ENCODE measurements at places on chromosomes 6 and 20.
A peak's percentile ranks its signal among the peaks of the same experiment; 100 is the strongest.

DNA sequence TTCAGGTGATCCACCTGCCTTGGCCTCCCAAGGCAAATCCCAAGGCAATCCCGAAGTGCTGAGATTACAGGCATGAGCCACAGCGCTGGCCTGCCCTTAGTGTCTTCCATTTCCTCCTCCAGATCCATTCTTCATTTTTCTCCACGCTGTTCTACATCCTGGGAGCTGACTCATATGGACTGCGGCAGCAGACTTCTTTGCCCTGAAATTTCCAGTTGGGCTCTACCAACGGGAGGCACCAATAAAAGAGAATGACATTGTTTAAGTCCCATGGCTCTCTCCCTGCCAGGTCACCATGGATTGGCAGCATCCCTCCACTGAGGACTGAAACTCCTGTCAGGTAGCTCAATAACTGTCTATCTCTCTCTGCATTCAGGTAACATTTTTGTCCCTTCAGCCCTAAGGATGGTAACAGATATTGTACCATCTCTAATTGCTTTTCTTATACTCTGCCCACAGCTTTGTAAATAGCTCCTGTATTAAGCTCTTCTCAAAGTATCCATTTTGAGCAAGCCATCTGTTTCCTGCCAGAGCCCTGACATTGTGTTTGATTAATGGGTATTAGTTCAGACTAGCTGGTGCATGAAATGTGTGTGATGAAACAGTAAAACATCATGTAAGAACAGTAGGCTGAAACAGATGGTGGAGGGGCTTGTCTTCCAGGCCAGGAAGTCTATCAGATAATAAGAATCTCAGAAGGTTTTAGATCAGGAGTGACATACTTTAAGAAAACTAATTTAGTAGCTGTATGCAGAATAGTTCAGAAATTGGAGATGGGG lies 3.6 kb downstream of the TBCC start:
- DNase-seq = peak; percentile 70

- DNase-seq = peak; percentile 15
These were observed 175.8 kb upstream of the LRFN2 start for GRCh38 chr6:40762981-40763380.

DNA sequence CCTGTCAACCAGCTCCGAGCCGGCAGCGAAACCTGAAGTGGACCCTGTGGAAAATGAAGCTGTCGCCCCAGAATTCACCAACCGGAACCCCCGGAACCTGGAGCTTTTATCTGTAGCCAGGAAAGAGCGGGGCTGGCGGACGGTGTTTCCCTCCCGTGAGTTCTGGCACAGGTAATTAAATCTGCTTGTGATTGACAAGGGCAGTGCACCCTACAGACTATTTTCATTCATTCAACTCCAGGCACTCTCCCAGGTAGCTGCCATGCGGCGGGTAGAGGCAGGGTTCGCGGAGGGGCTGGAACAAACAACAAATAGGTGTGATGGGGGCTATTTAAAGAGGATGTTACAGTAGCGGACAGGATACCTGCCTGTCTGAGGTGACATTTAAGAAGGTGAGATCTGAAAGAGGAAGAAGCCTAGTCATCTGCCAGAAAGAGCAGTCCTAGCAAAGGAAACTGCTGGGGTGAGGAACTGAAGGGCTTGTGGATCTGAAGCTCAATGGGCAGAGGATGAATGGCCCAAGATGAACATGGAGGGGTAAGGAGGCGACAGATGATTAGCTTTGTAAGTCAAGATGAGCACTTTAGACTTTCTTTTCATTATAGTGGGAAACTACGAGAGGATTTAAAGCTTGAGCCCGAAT lies 810 bp downstream of the MRPL18 start:
- DNase-seq = no peak

DNA sequence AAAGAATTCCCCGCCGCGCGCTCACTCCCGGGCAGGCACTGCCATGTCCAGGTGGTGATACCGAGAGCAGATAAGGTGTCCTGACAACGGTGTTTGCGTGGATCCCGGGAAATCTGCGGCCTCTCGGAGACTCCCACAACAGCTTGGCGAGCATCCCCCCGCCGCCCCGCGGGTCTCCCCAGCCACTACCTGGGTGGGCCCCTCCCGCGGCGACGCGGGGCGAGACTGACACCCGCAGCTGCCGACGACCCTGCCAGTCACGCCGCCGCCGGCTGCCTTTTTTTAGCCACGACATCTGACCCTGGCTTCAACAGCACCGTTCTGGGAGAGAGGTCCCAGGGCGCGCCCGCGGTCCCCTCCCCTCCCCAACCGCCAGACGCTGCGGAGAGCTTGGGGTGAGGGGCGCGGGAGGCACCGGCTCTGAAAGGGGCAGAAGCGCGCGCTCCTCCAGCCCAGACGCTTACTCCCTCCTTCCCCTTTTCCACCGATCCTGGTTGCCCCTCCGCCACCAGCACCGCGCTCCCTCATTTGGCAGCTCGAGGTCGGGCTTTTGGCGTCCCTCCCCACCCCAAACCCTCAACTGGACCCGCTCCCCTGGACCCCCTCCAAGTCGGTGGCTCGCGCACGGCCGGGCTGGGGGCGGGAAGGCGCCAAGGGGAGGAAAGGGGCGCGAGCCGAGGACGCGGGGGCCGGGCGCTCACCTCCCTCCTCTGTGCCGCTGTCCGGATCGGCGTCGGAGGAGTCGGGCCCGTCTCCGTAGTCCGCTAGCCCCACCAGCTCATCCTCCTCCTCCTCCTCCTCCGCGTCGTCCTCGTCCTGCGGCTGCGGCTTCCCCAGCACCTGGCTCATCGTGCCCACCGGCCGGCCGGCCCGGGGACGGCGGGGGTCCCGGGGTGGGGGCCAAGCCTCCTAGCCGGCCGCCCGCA lies 665 bp downstream of the RRAGD start:
- DNase-seq = no peak

DNA sequence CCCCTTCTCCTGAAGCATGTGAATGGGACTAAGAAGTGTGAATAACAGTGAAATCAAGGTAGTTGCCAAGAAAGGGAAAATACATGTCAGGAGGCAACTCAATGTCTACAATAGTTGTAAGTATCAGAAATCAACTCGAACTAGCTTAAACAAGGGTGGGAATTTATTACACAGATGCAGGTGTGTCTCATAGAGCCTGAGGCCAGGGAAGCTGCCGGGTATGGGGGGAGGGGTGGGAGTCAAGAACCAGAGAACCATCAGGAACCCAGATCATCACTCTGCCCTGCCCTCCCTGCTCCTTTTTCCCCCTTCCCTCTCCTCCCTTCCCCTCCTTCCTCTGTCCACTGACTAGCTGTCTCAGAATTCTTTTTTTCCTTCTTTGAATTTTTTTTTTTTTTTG lies 34.9 kb upstream of the BMP6 start:
- no peak for DNase-seq

DNA sequence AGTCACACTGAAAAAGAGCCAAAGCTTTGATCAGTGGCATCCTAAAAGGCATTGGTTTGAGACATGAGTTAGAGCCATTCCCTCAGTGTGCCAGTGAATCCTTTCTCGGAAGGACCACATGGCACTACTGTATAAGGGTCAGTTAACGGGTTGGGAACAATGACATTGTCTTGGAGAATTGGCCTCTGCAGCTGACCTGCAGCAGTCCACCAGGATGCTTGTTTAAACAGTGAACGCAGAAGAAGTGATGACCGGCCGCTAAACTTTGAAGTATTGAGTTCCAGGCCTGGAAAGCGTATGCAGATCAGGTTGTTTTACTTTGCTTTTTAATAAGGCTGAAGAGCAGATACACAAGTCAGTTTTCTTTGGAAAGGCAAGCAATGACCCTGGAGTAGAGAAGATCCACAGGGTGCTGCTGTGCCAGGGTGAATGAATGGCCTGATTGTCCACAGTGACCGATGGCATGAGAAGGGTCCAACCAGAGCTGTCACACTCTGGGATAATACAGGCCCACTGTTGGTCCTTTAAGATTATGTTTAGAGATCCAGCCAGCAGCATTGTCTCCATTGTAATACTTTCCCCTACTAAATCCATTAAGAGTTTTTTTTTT lies 57.8 kb downstream of the GMPR start:
- no peak for DNase-seq

GRCh38 chr20:18686696-18687095 lies 98.8 kb downstream of the DTD1 start:
- DNase-seq = no peak

- DNase-seq = peak; percentile 93
These were observed 130.7 kb downstream of the UTRN start for GRCh38 chr6:144415835-144416237.

- DNase-seq = no peak
These were observed 184.7 kb upstream of the HSF2 start for GRCh38 chr6:122214605-122215318.

- no peak for DNase-seq
These were observed 117.6 kb downstream of the EPB41L2 start for GRCh38 chr6:130945401-130945919.

DNA sequence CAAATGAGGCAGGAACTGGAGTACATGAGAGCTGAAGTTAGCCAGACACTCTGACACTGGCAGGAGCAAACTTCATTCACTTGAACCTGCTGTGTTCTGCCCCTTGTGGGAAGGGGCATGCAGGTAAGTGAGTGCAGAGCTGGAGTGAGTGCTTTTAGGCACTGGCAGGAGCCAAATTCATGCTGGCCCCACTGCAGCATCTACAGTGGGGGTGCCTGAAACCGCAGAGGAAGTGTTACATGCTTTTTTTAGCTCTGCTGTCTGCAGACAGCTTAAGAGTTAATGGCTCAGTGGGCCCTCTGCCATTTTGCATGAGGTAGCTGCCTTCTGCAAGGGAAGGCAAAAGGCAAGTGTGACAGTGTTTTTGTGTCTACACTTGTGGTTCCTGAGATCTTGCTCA lies 167.9 kb upstream of the SYNCRIP start:
- no peak for DNase-seq

DNA sequence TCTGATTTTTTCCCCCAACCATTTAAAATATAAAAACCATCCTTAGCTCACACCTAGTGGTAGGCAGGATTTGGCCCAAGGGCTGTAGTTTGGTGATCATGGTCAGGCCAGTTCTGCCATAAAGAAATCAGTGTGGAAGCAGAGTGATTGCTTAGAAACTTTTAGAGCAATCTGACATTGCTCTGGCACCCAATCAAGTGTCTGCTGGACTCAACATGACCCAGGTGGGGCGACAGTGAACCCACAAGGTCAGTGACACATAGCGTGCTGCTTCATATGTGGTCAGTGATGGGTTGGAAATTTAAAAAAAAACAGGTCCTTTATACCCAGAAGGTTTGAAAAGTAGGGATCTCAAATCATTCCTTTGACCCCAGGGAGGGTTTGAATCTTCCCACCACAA lies 107.9 kb downstream of the BANF2 start:
- DNase-seq = no peak

DNA sequence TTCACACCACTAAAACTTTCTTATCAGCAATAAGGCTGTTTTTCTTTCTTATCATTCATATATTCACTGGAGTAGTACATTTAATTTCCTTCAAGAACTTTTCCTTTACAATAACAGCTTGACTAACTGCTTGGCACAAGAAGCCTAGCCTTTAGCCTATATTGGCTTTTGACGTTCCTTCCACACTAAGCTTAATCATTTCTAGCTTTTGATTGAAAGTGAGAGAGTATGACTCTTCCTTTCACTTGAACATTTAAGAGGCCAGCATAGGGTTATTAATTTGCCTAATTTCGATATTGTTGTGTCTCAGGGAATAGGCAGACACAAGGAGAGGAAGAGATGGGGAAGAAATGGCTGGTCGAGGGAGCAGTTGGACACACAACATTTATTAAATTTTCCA lies 23.6 kb downstream of the THEMIS start:
- no peak for DNase-seq

DNA sequence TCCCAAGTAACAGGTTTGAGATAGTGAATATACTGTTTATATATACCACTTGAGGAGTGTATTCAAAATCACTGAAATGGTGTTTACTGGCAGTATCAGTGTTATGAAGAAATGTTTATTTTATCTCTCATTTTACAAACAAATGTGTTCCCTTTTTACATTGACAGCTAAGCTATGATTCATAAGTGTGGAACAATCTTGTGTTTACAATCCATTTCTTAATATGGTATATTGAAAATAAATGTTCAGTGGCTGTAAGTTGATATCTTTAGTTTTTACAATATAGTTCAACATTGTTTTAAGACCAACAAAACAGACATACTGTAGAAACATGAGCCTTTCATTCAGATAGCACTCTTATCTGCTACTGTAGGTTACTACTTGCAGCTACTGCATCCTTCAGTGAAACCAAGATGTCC lies 14.3 kb downstream of the PHF3 start:
- no peak for DNase-seq

DNA sequence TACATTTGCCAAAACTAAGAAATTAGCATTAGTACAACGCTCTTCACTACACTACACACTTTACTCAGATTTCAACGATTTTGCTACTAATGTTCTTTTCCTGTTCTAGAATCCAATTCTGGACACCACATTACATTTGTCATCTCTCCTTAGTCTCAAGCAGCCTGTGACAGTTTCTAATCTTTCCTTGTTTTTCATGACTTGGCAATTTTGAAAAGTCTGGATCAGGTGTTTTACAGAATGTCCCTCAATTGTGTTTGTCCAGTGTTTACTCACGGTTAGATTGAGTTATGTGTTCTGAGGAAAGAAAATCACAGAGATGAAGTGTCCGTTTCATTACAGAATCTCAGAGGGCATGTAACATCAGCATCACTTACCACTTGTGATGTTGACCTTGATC lies 372.6 kb downstream of the TFAP2A start:
- DNase-seq = no peak

- DNase-seq = peak; percentile 18
These were observed 58.0 kb downstream of the BLOC1S5 start for GRCh38 chr6:8006208-8006607.

DNA sequence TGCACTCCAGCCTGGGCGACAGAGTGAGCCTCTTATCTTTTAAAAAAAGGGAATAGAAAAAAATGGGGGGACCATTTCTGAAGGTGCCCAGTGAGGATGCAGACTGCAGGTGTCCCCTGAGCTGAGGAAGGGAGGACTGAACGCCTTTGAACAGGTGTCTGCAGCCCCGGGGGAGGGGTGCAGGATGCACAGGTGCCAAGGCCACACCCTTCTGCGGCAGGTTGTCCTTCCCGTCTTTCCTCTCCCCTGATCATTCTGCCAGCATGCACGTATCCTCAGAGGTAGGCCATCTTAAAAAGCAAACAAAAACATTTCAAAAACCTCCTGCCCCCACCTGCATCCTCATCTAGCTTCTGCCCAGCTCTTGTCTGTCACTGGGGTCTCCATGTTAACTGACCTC lies 101.3 kb downstream of the MTHFD1L start:
- DNase-seq = no peak

- no peak for DNase-seq
These were observed 23.6 kb downstream of the TBC1D7 start for GRCh38 chr6:13304580-13305260.

GRCh38 chr6:133817460-133818047 lies 71.4 kb upstream of the TCF21 start:
- DNase-seq = no peak

DNA sequence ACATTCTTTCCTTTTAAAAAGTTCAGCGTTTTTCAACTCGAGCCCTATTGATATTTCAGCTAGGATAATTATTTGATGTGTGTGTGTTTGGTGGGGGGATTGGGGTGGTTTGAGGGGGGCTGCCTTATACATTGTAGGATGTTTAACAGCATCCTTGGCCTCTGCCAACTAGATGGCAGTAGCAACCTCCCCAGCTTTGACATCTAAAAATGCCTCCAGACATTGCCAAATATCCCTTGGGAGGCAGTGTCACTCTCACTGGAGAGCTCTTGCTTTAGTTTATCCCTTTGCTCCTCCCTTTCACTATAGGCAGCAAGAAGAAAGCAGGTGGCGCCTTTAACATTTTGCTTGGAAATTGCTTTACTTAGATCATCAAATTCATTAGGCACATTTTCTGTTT lies 14.6 kb upstream of the TP53TG5 start:
- DNase-seq = no peak

Data from HT1080 (cell line).